HTR-8/SVneo (cell line): ENCODE measurements at places on chromosomes 16 and 17.

GRCh38 chr17:43517615-43518386 lies 28.3 kb downstream of the ETV4 start:
- no peak for DNase-seq

GRCh38 chr17:47694581-47695428 lies 844 bp downstream of the TBKBP1 start:
- peak; percentile 74 for DNase-seq

GRCh38 chr16:66366433-66367299 lies at the start of gene CDH5:
Gene CDH5 (plus strand): TSS chr16:66366691. CDS start chr16:66379338, 12,647 bp downstream.
- DNase-seq = no peak

DNA sequence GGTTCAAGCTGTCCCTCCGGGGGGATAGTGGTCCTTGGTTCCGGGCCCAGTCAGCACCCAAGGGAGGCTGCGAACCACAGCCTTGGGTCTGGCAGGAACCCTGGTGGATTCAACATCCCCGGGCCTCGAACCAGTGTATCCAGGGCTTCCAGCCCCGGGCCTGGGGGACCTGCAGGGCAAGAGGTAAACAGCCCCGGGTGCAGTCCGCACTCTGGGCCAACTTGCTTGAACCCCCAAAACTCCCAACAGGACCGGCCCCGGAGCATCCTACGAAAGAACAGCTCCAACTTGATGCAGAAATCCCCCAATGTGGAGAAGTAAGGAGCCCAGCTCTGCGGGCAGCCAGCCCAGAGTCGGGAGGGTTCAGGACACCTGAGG lies 1.5 kb upstream of the NEURL4 start:
- no peak for DNase-seq

GRCh38 chr16:49528060-49528865 lies 154.7 kb downstream of the C16orf78 start:
- DNase-seq = no peak

GRCh38 chr17:3740611-3741073 lies 16.9 kb downstream of the HASPIN start:
- no peak for DNase-seq

DNA sequence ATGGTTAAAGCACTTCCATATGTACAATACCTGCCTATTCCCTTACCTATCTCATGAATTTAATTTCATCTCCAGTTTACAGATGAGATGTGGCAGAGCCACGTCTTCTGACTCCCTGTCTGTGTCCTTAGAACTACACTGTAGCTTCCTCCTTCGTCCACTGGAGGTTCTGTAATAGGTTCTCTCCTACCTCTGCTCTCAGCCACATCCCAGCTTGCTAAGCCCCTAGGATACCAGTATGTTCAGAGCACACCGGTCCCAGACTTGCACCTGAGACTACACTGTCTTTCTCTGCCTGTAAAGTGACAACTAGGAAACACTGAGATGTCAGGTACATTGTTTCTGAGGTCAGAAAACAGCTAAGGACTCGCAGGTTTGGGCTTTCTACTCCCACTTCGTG lies 3.8 kb upstream of the RASL10B start:
- DNase-seq = no peak

GRCh38 chr17:79941088-79942010 lies 94.3 kb downstream of the TBC1D16 start:
- DNase-seq = no peak

DNA sequence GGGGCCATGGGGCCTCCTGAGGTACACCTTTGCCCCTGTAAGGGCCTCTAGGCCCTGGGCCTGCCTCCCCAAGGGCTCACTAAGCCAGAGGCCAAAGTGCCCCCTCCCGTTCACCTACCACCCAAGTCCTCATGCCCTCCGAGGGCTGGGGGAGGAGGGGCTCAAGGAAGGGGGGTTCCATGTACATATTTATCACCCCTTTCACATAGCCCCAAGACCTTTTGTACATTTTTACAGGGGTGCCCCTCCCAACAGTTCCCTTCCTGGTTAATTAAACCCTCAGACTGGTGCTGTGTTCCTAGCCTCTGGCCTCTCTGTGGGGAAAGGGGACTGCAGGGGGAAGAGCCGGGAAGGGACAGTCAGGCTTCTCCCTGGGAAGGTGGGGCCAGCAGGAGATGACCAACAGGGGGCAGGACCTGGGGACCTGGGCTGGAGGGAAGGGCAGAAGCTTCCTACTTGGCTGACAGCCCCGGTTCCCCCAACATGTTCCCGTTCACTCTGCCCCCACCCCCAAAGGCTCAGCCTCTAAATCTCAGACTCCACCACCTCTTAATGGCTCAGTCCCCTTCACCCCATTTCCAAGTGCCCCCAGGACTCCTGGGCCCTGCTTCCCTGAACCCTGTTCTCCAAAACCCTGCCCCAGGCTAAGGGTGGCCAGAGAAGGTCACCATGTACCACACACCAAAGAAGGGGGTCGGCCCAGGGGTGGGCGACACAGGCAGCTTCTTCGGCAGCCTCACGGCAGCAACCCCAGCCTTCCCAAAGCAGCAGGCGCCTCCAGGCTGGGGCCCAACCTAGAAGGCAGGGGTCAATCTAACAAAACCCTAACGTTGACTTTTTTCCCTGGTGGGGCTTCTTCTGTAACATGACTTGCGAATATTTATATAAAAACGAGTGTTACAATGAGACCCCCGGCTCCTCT lies 11.9 kb downstream of the FBRS start:
- no peak for DNase-seq

GRCh38 chr16:1413684-1414531 lies 596 bp downstream of the UNKL start:
- peak; percentile 56 for DNase-seq

DNA sequence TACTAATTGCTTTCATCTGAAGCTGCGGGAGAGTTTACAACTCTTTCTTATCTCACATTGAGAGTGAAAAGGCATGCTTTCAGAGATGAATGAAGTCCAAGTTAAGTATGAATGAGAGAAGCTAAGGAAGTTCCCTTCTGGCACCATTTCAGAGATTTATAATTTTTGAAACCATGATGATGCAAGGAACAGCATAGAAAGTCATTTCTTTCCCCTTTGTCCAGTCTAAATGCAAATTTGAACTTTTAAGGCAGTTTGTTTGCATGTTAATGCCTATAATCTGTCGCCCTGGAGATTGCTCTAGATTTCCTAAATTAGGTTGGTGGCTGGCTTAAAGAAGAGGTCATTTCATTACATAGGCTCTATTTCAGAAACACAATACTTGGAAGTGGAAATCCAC lies 594.8 kb upstream of the GOT2 start:
- no peak for DNase-seq

DNA sequence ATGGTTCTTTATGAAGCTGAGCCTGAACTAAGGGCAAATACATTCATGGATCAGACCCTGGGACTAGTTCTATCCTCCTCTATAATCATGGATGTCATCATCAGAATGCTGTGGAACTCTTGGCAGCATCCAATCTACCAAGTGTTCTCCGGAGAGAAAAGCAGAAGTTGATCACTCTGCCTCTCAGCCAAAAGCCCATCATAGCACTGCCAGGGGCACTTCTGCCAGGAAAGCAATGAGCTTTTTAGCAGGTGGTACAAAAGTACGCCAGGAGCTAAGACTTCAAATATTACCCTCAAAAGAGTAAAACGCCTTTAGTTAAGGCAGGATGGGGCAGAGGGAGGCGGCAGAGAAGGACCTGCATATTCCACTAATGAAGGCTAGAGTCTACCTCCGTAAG lies 279.0 kb downstream of the SLC39A11 start:
- DNase-seq = no peak

GRCh38 chr17:45430738-45431530 lies 1.7 kb downstream of the ARHGAP27 start:
- no peak for DNase-seq

GRCh38 chr17:67558740-67559380 lies 158.9 kb upstream of the NOL11 start:
- no peak for DNase-seq

GRCh38 chr16:53502331-53503269 lies at the start of gene AKTIP:
Gene AKTIP (minus strand): TSS chr16:53503209. CDS start chr16:53500259, 2,950 bp downstream.
- DNase-seq = peak; percentile 28

DNA sequence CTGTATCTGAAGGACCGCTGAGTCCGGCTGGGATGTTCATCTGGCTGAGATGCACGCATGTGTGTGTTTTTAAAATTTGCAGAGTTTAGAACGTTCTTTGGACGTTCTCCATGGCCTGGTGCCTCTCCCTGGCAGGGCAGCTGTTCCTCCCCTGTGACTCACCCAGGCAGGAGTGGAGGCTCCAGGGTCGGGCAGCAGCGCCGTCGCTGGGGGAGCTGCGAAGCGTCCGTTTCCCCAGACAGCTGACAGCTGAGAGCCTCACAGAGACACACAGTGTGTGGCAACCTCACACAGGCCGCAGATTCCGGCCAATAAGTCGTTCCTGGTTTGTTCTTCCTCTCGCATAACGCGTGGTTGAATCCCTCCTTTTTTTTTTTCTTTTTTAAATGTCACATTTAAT lies 80.6 kb downstream of the OR1D5 start:
- DNase-seq = no peak

DNA sequence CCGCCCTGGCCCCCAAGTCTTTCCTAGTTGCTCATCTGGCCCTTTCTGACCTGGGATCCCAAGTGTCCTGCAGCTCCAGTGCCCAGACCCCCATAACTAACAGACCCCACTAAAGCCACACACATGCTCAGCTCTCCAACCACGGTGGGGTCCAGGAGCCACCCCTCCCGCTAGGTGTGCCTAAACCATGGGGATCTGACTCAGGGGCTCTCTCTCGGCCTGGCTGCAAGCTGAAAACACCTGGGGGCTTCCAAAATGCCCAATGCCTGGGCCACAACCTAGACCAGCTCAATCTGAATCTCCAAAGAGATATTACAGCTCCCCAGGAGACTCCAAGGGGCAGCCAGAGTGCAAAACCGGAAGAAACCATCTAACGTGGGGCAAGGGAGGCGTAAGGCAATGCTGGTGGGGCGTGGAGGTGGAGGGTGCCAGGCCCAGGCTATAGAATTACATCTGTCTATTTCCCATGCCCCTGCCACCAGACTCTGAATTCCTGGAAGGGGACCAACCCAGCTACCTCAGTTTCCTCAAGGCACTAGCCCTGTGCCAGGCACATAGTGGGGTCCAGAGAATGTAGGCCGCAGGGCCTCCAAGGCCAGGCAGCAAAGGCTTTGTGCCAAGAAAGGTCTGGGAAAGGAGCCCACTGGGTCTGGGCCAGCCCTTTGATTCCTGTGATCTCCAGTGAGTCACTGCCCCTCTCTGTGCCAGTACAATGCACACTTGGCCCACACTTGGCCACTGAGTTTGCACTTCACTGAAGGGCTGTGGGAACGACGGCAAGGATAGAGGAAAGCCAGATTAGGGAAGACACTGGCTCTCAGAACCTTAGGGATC lies 3.3 kb downstream of the CD2BP2 start:
- DNase-seq = no peak

GRCh38 chr16:82995286-82995923 lies 368.6 kb downstream of the CDH13 start:
- DNase-seq = peak; percentile 9

DNA sequence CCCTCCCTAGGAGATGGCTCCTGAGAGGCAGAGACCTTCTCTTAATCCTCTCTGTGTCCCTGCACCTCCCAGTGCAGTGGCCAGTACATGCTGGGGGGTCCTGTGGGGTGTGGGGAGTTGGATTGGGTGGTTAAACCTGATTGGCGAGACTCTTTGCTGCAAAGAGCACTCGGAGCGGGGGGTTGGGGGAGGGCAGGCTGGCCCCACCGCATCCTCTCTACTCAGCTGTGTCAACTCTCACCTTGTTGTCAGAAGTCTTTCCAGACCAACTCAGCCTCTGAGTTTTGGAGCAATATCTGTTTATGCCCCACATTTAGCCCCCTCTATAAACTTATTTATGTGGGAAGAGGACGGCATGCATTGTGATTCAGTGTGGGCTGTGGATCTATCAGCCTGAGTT lies 40.0 kb downstream of the SMARCE1 start:
- DNase-seq = no peak

- DNase-seq = no peak
Measured at GRCh38 chr17:77905266-77905665, 53.2 kb upstream of the TNRC6C start.

DNA sequence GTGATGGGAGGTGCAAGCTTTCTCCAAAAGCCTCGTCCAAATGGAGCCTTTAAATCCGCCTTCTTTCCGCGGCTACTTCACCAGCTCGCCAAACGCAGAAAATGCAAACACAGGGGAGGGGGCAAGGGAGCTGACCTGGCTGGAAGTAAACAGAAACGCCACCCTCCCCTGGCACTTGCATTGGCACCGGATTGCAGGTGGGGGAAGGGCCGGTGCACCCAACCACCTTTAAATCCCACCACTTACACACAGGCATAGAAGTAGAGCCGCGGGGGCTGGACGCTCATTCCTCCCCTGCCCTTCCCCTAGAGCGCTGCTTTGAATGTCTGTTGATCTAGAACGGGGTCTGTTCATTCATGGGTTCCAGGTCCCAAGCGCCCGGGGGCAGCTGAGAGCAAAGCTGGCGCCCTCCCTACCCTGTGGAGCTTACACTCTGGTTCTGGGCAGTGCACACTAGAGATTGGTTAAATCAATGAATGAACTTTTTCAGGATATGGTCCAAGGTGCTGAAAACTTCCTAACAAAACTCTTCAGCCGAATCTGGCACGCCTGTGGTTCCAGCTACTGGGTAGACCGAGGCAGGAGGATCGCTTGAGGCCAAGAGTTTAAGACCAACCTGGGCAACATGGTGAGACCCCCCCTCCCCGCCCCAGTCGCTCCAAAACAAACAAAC lies 920 bp upstream of the ZCCHC14 start:
- no peak for DNase-seq

- DNase-seq = no peak
Measured at GRCh38 chr16:74485916-74486315, 64.6 kb upstream of the CLEC18B start.

GRCh38 chr16:70483426-70483825 lies 29.0 kb downstream of the FCSK start:
- DNase-seq = no peak

GRCh38 chr17:14135906-14136590 lies 66.7 kb downstream of the COX10 start:
- no peak for DNase-seq

DNA sequence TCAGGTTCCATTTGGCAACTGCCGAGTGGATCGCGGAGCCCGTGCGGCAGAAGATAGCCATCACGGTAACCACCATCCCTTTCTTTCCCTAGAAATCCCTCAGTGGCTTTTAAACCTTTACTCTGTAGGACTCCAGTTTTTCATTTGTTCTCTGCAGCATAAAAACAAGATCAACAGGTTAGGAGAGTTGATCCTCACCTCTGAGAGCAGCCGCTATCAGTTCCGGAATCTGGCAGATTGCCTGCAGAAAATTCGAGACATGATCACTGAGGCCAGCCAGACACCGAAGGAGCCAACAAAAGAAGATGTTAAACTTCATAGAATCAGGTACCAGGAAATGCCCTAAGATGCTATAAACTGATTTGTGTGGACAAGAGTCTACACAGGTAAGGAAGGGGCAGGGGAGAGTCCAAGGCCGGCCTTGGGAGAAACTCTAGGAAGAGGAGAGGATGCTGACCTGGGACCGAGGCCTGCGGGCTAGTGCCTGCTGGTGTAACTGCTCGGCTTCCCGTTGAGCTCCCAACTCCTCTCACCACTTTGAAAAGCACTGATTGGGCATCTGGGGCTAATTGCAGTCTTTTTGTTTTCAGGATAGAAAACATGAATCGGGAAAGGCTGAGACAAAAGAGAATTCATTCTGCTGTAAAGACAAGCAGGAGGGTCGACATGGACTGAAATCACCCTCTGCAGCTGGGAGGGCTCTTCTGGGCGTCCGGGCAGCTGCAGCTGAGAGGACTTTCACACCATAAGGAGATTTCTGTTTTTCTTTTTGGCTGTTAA lies 8.1 kb downstream of the MRPL58 start:
- DNase-seq = no peak
